ENCODE measurements at places on chromosomes 6 and 20.

- ATAC-seq, result no peak
These were observed 22.7 kb downstream of the SENP6 start for GRCh38 chr6:75624335-75624734.

DNA sequence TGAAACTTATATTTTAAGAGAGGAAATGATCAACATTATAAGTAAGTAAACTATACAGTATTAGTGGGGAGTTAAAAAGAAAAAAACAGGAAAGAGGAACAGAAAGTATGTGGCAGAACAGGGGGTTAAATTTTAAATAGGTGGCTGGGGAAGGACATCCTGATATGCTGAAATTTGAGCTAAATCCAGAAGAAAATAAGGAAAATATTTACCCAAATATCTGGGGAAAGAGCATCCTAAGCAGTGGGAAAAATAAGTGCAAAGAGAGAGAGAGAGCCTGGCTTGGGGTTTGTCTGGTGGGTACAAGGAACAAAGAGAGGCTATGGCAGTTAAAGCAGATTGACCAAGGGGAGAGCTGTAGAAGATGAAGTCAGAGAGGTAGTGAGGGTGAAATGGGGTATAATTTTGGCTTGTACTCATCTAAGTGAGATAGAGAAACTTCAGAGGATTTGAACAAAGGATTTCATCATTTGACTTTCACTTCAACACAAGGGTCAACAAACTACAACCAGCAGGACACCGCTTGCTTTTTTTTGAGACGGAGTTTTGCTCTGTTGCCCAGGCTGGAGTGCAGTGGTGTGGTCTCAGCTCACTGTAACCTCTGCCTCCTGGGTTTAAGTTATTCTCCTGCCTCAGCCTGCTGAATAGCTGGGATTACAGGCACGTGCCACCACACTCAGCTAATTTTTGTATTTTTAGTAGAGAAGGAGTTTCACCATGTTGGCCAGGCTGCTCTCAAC, 328.4 kb upstream of the CNR1 start:
- ATAC-seq, result no peak

DNA sequence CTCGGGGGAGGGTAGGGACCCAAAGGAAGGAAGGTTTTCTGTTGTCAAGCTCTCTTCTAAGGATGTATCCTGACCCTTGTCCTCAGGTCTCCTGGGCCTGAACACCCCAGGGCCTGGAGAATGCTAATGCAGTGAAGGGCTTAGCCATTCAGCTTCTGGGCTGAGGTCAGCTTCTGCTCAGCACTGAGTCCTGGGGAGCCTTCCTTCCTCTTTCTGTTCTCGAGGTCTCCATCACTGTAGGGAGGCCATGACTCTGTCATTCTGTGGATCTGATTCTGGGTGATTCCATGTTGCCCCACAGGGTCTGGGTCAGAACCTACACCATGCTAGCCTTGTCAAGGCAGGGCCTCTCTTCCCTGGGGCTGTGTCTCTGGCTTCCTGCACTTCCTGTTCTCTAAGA, 712.7 kb downstream of the DHX35 start:
- no peak for ATAC-seq

DNA sequence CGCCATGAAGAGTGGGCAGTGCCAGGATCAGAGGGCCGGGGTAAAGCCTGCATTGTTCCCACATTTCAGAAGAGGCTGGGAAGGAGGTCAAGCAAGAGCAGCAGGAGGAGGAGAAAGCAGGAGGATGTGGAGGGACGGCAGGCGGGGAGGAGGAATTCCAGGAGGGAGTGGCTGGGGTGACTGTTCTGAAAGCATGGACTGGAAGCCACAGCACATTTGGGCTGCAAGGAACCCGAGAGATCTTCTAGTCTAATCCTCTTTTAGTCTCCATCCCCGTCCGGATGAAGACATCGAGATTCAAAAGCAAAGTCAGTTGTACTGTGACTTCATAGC, 76.9 kb downstream of the FAM50B start:
- no peak for ATAC-seq

DNA sequence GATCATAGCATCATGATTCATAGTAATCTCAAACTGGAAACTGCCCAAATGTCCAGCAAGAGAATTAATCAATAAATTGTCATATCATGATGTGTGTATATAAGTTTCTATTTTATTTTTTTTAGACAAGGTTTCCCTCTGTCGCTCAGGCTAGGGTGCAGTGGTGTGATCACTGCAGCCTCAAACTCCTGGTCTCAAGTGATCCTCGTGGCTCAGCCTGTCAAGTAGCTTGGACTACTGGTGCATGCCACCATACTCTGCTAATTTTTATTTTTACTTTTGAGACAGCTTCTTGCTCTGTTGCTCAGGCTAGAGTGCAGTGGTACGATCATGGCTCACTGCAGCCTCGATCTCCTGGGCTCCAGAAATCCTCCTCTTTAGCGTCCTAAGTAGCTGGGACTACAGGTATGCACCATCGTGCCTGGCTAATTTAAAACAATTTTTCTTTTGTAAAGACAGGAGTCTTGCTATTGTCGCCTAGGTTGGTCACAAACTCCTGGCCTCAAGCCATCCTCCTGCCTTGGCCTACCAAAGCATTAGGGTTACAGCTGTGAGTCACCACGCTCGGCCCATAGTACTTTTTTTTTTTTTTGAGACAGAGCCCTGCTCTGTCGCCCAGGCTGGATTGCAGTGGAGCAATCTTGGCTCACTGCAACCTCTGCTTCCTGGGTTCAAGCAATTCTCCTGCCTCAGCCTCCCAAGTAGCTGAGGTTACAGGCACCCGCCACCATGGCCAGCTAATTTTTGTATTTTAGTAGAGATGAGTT, 8.7 kb upstream of the ATRN start:
- ATAC-seq, result no peak

DNA sequence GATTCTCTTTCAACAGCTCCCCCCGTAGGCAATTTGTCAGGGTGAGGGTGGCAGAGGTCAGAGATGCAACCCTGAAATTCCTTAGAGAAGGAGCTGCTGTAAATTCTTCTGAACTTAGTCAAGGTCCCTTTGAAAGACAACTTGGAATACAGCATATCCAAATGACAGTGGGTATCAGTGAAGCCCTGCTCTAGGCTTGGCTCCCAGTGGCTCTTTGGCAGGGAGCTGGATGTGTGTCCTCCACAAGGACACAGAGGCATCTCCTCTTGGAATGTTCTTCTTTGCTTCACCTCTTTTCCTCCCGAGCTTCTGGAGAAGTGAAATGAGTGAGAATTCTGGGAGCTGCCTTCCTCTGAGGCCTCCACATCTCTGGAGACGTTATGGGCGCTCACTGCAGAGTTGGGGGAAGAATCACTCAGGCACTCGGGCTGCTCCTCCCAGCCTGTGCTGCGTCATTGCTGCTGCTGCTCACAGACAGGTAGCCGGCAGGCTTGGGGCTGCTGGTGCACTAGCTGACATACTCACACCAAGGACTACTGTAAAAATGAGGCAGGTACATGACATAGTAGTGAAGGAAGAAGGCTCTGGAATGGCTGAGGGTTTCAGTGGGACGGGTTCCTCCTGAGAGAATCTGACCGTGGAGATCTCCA, 34.1 kb downstream of the DYNLT1 start:
- no peak for ATAC-seq

- ATAC-seq, result no peak
These were observed 436.0 kb downstream of the PLCB1 start for GRCh38 chr20:8568075-8568474.

DNA sequence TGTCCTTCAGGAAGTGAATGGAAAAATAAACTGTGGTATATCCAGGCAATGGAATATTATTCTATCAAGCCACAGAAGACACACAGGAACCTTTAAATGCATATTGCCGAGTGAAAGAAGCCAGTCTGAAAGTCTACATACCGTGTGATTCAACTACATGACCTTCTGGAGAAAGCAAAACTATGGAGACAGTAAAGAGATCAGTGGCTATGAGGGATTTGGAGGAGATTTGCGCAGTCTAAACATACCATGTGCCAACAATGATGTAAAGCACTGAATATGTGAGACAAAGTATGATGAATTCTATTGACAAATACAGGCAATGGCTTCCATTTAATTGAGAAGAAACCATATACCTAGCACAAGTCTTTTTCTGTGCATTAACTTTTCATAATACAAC, 518.3 kb upstream of the ZNF337 start:
- ATAC-seq, result no peak

DNA sequence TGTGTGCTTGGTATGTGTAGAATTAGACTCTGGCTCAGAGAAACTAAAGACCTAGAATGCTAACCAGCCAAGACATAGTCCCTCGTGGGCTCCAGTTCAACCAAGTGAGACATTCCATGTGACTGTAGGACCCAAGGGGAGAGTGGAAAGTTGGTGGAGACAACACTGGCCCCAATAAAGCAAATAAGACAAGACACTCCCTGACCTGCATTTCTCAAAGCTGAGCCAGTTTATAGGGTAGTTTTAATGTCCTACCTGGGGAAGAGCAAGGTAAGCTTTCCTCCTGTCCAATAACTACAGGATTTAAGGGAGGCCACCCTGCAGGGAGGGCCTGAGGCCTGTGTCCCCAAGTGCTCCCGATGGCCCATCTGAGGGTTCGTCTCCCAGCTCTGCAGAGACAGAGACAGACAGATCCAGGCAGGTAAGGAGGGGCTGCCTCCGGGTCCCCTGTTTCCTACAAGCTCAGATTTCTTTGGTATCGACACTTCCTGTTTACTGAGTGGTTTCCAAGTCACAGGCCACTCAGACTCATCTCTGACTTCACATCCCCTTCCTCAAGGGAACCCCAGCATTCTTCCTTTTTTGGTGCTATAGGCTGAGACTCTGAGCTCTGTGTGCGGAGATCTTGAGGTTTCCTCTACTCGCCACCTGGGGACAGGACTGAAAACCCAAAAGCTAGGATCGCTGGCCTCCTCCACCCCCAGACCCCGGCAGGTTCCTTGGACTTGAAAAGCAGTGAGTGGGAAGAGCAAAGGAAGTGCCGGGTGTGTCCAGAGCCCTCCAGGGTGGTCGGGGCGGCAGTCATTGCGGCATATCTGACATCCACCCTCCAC, 92.4 kb downstream of the PRND start:
- ATAC-seq, result no peak

GRCh38 chr6:99867026-99867425, 127.0 kb downstream of the MCHR2 start:
- no peak for ATAC-seq

GRCh38 chr6:8875986-8876385, 440.6 kb upstream of the SLC35B3 start:
- no peak for ATAC-seq

GRCh38 chr6:44257753-44258324, 511 bp upstream of the SLC35B2 start:
- ATAC-seq, result no peak

DNA sequence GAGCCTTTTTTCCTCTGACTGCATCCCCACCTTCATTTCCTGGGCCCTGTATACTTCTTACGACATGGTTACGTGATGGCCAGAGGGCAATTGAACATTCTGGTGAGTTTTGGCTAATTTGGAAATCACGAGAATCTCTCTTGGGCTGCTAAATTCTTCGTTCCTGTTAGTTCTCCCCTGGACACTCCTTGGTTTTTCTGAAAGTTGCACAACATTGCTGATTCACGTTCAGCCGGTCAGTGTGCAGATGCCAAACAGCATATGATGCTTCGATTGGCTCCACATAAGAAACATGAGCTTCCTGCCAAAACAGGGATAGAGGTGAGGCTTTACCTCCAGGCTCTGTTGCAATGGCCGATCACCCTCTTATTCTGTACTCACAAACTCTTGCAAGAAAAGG, 119.4 kb upstream of the LY86 start:
- no peak for ATAC-seq

DNA sequence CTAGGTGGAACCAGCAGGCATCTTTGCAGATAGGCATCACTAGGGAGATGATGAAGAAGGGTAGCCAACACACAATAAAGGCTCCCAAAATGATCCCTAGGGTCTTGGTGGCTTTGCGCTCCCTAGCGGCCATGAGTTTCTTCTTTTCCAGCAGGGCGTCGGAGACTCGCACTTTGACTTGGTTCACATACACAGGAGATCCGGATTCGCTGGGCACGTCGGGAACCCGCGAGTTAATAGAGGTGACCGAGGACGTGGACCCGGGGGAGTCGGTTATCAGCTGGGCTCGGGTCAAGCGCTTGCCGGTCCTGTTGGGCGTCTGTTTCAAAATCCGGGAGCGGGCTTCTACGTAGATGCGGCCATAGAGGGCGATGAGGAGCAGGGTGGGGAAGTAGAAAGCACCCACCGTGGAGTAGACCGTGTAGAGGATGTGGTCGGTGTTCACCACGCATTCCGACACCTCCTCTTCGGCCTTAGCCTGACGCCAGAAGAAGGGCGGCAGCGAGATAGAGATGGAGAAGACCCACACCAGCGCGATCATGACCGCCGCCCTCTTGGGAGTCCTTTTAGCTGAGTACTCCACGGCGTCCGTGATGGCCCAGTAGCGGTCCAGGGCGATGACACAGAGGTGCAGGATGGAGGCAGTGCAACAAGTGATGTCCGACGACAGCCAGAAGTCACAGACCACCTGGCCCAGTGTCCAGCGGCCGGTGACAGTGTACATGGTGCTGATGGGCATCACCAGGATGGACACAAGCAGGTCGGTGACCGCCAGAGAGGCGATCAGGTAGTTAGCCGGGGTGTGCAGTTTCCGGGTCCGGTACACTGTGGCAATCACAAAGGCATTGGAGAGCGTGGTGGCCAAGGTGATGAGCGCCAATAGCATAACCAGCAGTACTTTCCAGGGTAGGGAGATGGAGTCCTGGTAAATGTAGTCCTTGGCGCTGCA, 658 bp downstream of the HTR1B start:
- peak; percentile 1 for ATAC-seq

- no peak for ATAC-seq
These were observed 21.9 kb upstream of the PNRC1 start for GRCh38 chr6:89058627-89059026.

- no peak for ATAC-seq
These were observed 596.0 kb downstream of the EPM2A start for GRCh38 chr6:145139140-145139850.

- no peak for ATAC-seq
These were observed 12.2 kb downstream of the KCNK17 start for GRCh38 chr6:39302011-39302410.

- peak; percentile 81 for ATAC-seq
These were observed 287.0 kb upstream of the MARCKS start for GRCh38 chr6:113570161-113570560.

DNA sequence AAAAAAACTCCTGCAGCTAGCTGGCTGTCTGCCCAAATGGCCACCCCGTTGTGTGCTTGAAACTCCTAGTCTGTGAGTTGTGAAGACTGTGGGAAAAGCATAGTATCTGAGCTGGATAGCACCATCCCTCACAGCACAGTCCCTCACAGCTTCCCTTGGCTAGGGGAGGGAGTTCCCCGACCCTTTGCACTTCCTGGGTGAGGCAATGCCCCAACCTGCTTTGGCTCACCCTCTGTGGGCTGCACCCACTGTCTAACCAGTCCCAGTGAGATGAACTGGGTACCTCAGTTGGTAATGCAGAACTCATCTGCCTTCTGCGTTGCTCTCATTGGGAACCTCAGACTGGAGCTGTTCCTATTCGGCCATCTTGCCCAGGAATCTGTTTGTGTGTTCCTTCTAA, 260.6 kb upstream of the STXBP5 start:
- no peak for ATAC-seq

- no peak for ATAC-seq
These were observed 86.7 kb downstream of the GRM4 start for GRCh38 chr6:34059136-34059731.

- ATAC-seq, result no peak
These were observed 7.4 kb downstream of the FOXA2 start for GRCh38 chr20:22576733-22577514.

- no peak for ATAC-seq
These were observed 58.7 kb downstream of the BCKDHB start for GRCh38 chr6:80165143-80165542.

Measured in SK-N-SH treated with all-trans-retinoic acid at 6 μM for 48 hours (cell line).